ENCODE measurements at places on chromosomes 5 and 9. TPM values are rescaled to one million over a fixed set of nuclear protein-coding genes. Genes with fewer than 3 reads are reported as not detected.

GRCh38 chr9:125479846-125480615 is 218.4 kb downstream of the GAPVD1 start:
- no peak for DNase-seq

DNA sequence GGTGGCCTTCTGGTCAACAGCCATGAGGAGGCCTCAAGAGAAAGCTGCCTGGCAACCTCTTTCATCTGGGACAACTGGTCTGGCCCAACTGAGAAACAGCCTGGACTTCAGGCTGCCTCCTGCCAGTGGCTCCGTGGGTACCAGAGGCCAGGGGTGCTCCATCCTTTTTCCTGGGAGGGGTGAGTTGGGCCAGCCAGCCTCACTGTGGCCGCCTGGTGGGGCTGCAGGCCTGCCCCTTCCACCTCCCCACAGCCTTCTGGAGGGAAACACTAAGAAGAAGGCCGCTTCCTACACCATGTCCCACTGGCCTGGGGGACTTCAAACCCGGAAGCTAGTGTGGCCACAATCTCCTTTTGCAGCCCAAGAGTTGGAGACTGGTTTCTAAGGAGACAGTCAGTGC is 13.8 kb upstream of the NKD2 start:
- no peak for DNase-seq

DNA sequence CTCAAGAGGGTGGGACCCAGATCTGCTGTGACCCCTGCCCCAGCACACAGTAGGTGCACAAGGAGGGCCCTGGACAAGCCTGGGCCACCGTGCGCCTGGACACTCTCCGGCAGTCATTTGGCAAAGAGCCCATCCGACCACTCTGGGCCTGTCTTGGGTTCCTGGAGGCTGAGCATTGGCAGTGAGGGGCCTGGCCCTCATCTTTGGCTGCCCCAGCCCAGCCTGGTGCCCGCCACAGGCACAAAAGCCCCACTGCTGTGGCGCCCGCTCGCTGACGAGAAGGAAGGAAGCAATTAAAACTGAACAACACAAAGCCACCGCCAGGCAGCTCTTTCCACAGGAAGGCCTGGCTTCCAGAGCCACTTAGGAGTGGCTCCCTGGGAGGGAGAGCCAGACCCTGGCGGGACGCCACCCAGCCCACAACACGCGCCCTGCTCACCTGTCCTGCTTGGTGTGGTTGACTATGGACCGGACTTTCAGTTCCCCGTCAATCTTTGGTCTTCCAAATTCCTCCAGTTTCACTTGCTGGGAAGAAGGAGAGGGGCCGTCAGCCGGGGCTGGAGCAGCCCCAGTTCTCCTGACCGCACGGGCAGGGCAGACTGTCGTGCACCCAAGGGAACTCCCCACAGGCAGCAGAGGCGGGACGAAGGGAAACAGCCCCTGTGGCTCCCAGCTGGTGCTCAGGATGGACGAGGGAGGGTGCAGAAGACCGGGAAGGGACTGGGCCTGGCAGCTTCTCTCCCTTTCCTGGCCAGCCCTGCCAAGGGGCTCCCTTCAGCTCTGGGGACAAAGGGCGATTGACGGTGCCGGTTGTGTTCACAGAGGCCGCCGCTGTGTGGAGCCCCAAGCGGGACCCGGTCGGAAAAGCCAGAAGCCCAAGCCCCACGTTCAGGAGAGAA is 50.9 kb upstream of the SARDH start:
- no peak for DNase-seq

- no peak for DNase-seq
These were observed 73.2 kb downstream of the SNCAIP start for GRCh38 chr5:122385286-122385685.

- no peak for DNase-seq
These were observed 38.1 kb downstream of the BASP1 start for GRCh38 chr5:17255471-17256021.

GRCh38 chr9:98002808-98003207 is 19.7 kb downstream of the ANP32B start:
- DNase-seq = no peak

- no peak for DNase-seq
These were observed 26.1 kb downstream of the AP3B1 start for GRCh38 chr5:78268356-78268755.

DNA sequence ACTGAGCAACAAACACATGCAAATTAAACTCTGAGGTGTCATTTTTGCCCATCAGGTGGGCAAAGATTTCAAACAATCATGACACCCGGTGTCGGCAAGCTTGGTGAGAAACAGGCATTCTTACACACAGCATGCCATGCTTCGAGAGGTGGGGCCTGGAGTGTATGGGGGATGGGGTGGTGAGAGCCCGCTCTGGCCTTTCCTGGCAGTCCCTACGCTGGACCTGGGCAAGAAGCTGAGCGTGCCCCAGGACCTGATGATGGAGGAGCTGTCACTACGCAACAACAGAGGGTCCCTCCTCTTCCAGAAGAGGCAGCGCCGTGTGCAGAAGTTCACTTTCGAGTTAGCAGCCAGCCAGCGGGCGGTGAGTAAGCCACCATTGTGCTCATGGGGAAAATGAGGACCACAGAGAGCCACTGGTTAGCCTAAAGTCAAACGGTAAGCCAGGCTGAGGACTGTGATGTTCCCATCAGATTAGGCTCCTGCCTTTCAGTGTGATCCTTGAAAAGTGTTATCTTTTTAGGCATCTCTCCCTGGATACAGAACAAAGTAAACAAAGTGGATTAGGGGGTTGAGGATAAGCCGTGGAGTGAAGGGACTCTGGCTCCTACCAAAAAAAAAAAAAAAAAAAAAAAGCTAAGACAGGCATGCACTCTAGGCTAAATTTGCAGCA is 9.4 kb downstream of the MYOZ3 start:
- DNase-seq = no peak

GRCh38 chr5:143573568-143574170 is 170.2 kb upstream of the NR3C1 start:
- DNase-seq = no peak

- DNase-seq = no peak
These were observed 253.9 kb upstream of the PCSK5 start for GRCh38 chr9:75636427-75637045.

DNA sequence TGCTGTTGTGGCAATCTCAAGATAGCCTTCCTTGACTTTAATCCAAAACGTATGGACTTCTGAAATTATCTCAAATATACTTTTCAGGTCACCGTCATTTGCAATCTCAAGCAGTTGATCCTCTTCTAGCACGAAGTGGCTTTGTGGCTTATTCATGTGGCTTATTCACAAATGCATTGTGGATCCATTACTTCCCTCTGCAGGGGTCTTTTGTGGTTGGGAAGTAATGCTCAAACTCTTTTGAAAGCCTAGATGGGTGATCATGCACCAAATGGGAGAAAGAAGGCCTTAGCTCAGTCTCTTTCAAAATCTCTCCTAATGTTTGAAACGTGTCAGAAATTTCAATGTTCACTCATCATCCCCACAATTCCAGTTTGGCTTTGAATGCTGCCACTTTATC is 597.2 kb upstream of the CDH10 start:
- DNase-seq = no peak

GRCh38 chr9:114989600-114990410 is 59.4 kb upstream of the TNFSF8 start:
- no peak for DNase-seq

DNA sequence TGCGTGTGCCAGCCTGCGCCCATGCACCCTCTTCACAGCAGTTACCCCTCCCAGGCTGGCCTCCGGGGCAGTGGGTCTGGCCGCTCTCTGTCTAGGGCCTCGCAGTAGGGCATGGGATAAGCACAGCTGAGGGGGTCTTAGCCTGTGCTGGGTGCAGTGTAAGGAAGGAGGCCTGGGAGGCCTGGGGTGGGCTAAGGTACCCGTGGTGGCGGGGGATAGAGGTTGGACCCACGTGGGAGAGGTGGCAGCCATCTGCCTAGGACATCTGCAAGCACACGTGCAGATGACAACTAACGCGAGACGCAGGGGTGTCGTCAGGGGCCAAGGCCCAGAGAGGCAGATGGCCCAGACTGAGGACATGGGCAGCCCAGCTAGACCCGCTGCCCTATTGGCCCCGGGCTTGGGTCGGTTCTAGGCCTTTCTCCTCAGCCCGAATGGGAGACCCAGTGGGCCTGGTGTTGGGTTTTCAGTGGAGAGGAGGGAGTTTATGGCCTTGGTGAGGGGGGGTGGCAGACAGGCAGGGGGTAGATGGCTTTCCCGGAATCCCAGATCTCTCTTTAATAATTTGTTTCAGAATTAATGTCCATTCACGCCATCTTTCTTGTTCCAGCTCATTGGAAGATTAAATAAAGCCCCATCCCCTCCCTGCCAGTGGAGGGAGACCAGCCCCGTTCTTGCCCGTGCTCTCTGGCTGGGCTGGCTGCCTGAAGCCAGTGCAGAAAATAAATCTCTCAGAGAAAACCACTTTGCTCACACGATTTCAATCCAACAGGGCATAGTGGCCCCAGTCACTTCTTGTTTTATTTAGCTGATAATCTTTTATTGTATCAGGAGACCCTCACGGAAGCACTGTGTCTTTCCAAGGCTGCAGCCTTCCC is 154.2 kb downstream of the GAPVD1 start:
- no peak for DNase-seq

DNA sequence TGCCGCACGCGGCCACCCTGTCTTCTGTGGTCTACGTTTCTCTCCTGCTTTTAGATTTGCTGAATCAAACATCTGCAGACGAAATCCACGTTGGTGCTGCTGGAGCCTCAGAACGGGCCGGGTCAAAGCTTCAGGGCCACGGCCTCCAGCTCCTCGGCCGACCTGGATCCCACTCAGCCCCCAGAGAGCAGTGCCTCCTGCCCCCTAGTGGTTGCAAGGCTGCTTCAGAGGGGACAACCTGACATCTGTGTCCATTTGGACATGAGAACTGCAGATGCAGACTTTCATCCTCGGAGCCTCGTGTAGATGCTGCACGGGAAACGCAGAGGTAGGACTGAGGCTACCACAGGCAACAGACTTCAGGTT is 23.0 kb upstream of the SLC6A3 start:
- DNase-seq = no peak

- DNase-seq = no peak
These were observed 126.4 kb downstream of the FBXL17 start for GRCh38 chr5:108255468-108255867.

DNA sequence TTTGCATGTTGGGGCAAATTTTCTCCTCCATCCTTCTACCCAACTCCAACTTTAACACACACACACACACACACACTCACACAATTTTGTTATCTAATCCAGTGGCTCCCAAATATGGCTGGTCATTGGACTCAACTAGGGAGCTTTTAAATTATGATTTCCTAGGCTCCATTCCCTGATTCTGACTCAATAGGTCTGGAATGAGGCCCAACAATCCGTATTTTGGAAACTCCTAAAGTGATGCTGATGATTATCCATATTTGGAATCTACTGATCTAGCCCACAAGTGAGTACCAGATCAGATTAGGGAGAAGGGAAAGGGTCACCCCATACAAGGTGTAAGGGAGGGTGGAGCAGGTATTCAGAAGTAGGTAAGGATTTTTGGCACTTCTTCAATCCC is 309.7 kb downstream of the TLE1 start:
- no peak for DNase-seq

DNA sequence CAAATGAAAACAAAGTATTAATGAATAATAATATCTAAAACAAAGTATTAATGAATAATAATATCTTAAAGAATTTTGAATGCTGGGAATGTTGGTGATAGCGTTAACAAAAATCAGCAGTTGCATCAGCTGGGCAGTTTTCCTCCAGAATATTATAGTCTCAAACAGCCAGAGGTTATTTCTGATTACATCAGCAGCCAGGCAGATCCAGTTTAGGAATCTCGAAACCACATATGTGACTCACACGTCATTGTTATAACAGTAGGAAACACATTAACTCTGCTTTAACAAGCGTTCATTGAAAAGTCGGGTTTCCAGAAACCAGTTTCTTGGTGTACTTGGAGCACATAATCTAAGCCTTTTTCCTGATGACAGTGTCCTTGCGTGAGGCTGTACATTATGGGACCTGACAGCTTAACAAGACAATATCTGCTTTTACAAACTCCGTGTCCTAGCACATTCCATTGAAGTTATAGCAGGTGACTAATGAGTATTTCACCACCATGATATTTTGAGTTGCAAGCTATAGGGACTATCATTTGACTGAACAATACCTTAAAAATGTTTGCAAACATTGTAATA is 559.5 kb upstream of the KLF4 start:
- peak; percentile 81 for DNase-seq

- no peak for DNase-seq
These were observed 31.9 kb upstream of the GABRP start for GRCh38 chr5:170751631-170752030.

DNA sequence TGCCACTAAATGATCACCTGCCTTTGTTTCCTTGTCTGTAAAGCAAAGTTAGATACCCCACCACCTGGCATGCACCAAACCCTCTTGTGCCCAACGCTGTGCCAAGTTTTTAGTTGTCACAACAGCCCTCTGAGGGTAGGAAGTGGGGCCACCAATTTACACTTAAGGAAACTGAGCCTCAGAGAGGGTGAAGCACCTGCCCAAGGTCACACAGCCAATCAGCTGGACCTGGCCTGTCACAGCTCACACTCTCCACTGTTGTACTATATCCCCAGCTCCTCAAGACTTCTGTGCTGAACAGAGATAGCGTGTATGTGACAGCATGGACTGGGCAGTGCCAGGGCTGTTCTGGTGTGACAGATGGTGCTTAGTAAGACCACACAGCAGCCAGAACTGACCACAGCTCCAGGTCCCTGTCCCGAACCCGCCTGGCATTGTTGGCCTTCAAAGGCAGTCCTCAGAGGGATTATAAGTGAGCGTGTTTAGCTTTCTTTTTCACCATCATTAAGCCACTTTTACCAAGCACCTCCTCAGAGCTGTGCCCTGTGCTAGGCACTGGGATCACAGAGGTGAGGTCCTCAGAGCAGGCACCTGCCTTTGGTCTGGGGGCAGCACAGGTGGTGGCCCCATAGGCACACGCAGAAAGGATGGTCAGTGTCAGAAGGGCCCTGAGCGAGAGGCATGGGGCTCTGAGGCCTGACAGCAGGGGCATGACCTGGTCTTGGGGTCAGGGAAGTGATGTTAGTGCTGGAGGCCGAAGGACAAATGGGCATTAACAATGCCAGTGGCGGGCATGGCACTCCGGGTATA is 71.1 kb downstream of the COL27A1 start:
- DNase-seq = no peak

- DNase-seq = no peak
These were observed 153.8 kb downstream of the GOLPH3 start for GRCh38 chr5:32020271-32020670.

Gene BTNL8
- not detected for polyA plus RNA-seq

Gene CCDC171
- 0.46 TPM for polyA plus RNA-seq

Gene FGF10
- not detected for polyA plus RNA-seq

Gene CD72
- 0.66 TPM for polyA plus RNA-seq

Gene CCL28
- polyA plus RNA-seq = 2.2 TPM

Gene SLC36A3
- not detected for polyA plus RNA-seq

Gene RMND5B
- 15.5 TPM for polyA plus RNA-seq

Gene DCP2
- 11.8 TPM for polyA plus RNA-seq

Gene OLFM1
- polyA plus RNA-seq = 0.25 TPM

Gene SLC24A2
- not detected for polyA plus RNA-seq

Gene ADGRV1
- polyA plus RNA-seq = 0.03 TPM

Measured in keratinocyte (primary cell).